CD4-positive, alpha-beta T cell (primary cell): ENCODE measurements at places on chromosomes 1 and 21.

GRCh38 chr1:93595266-93595665, 86.4 kb downstream of the BCAR3 start:
- DNase-seq, result no peak

GRCh38 chr1:24341260-24341659, 22.1 kb downstream of the GRHL3 start:
- no peak for DNase-seq

- DNase-seq, result no peak
Measured at GRCh38 chr1:19388980-19389379, 76.9 kb downstream of the SLC66A1 start.

DNA sequence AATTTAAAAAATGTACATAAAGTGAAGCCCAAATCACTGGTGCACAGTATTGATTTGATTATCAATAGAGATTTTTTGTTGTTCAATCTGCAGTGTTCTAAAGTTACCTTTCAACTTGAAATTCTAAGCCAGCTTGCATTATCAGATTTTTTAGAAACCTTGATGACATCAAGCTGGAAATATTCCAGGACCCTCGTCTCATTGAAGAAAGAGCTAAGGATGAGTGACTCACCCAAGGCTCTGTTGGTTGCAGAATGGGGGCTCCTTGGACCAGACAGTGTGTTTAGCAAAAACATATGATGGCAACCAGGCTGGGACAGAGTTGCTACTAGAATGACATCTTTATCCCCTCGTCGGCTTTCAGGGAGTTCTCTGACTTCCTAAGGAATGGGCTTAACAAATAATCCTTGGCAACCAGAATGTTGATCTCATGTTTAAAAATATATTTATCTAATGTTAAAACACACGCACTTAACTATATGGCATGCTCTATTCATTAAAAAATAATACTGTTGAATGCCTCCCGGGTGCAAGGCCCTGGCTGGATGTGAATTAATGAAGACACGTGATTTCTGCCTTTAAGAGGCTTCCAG, 79.7 kb downstream of the RUNX3 start:
- DNase-seq, result no peak

DNA sequence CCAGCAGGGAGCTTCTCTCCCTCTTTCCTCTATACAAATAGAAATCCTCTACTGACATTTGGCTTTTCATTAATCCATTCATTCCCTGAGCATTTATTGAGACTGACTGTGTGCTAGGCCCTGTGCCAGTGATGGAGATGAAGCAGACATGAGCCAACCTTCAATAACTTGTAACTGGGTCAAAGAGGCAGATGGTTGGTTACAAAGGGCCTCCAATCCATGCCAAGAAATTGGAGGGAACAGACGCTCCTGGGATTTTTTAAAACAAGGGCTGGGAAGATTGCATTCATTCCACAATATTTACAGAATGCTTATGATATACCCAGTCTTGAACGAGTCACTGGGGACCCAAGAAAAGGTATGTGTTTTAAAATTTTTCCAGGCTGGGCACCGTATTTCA, 6.2 kb downstream of the HPCAL4 start:
- no peak for DNase-seq

GRCh38 chr1:214685906-214686305, 82.9 kb downstream of the CENPF start:
- DNase-seq, result no peak

DNA sequence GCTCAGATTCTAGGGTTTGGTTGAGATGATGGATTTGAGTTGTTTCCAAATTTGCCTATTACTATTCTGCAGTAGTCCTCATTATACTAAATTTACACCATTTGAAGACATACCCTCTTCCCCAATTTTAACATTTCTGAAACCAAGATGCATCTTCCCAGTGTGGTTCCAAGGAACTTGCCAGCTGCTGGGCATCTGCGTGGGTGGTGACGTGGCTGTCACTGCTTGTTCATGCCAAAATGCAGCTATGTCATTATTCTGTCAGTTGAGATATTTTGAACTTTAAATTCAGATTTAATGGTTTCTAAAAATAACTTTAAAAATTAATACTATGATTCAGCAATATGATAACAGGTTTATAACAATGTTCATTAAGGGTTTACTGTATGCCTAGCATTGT, 1.2 kb downstream of the ZFP69 start:
- no peak for DNase-seq

DNA sequence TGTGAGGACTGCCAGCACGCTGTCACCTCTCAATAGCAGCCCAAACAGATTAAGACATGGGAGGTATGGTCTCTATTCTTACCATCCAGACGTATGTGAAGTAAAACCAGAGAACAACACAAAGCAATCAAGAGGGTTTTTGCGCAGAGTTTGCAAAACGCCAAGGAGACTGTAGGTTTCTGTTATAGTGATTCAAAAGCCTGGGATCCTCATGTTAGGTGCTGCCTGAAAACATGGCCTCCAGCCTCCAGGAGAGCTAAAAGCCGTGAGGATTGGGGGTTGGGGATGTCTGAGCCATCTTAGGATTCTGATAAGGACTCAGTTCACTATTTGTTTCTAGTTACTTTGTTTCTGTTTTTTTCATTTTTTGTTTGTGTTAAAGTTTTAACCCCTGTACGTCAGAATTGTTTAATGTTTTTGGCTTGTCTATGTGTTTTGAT, 4.2 kb upstream of the CCT8 start:
- DNase-seq, result peak; percentile 45

DNA sequence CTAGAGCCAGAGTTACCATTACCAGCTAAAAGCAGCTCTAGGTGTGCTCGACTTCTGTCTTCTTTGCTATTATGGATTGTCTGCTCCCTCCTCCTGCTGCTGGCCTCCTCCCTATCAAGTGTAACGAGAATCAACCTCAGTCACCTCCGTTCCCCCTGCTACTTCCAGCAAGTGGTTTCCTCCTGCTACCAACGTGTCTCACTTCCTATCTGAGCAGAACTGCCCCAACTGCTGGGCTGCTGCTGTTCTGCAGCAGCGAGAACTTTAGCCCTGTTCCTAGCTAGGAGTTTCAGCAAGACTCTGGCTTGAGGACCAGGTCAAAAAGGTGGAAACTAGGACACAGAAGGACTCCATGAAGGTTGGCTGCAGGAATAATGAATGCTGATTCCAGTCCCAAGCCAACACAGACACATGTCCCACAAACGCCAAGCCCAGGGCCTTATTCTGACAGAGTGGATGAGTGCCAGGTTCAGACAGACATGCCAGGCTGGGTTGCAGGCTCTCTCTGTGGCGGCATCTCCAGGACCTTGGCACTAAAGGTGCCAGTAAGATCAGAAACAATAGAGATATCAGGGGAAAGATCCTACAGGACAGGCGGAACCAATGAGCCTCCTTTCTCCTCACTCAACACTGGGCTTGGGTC, 46.9 kb downstream of the CD34 start:
- peak; percentile 77 for DNase-seq

GRCh38 chr1:51058858-51059257, 43.2 kb upstream of the C1orf185 start:
- DNase-seq, result no peak

DNA sequence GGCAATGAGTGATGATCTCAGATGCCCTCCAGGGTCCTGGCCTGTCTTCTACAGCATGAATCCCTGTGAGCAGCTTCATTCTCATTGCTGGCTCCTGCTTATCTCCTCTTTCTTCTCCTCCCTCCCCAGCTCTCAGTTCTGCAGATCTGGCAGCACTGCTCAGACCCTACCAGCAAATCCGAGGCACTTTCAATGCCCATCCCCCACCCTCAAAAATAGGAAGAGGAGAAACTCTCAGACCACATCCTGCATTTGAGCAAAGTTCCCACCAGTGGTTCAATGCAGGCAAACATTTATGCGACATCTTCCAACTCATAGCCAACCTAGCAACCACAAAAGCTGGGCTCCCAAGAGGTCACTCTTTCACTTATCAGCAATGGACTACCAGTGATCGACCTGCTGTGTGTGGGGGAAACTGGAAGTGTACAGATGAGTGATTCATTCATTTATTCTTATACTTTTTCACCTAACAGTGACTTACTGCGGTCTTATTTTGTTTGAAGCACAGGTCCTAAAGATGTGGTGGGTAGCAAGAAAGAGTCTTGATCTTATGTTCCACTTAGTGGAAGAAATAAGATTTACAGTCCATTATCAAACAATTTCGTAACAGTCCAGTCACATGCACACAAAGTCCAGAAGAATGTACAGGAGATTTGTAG, 5.8 kb upstream of the CHI3L2 start:
- DNase-seq, result peak; percentile 55

- DNase-seq, result no peak
Measured at GRCh38 chr1:232974971-232975370, 24.6 kb downstream of the NTPCR start.

GRCh38 chr1:56380531-56380930, 198.8 kb downstream of the PLPP3 start:
- DNase-seq, result no peak

GRCh38 chr1:150566589-150567340, 12.6 kb downstream of the MCL1 start:
- no peak for DNase-seq
